ENCODE measurements at places on chromosomes 5 and 9.

DNA sequence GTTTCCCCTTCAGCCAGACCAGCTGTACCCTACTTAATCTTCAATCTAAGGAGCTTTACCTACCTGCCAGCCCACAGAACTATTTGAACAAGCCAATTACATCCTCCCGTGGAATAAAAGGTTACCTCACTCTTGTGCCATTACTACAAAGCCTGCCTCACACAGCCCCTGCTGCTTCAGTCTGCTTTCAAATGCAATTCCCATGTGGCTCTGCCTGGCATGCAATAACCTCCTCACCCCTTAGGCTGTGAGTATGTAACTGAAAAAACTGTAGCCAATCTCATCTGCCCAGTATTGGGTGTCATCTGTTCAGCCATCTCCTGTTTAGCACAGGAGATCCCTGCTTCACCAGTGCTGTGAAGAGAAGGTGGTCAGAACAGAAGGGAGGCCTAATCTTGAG, 6.1 kb upstream of the GCNT1 start:
- no peak for DNase-seq

DNA sequence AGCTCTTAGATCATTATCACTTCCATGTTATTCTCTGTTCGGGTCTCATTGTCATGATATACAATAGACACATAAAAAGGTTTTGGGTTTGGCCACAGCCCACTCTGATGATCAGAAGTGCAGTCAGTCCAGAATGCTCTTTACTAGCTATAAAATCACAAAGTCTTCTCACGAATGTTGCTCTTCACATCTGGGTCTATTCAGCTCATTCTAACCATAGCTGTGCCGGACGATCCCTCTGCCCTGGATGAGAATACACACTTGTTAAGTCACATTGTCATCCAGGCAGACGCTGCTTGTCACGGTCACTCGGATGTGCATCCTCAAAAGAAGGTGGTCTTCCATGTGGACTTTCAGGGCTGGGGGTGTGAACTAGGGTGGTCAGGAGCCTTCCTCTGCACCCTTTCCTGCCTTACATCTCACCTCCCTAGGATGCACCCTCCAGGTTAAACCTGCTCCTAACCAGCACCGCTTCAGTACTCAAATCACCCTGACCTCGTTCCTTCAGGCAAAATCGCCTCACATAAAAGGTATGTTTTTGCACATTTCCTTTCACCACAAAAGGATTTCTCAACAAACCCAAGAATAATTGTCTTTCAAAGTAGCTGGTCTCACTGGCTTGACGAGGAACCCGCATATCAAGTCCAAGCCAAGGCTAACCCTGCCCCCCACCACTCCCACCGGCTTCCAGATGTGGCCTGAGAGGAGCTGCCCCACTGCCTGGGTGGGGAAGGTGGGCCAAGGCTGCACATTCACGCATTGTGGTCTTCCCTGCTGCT, 21.9 kb downstream of the ANKH start:
- no peak for DNase-seq

- peak; percentile 66 for DNase-seq
These were observed 98.0 kb upstream of the OTULINL start for GRCh38 chr5:14483504-14484157.

GRCh38 chr9:87383344-87384150, 114.1 kb upstream of the DAPK1 start:
- DNase-seq: no peak

GRCh38 chr9:118364266-118365106, 660.3 kb downstream of the TLR4 start:
- DNase-seq: no peak

DNA sequence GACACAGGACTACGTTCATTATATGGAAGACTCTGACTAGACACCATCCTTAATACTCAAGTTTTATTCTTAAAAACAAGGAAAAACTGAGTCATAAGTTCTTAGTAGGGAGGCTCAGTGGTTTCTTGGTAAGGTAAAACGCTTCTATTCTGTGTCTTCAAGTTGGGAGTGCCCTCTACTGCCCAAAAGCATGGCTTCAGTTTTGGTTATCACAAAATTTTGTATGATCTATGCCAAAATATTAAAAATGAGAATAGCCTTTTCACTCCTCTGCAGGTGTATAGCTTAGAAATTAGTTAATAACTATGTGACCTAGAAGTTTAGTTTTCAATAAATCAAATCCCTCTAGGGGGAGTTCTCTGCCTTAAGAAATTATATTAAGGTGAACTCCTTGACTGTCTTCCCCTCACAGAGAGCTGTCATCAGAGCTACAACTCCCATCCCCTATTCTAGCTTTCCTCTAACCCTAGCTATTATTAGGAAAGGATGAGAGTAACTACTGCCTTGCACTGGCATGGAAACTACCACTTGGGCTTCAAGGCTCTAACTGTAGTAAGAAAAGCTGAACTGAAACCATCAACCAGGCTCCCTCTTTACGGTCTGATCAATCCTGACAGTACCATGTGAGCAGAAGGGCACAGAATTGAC, 189.7 kb downstream of the GNAQ start:
- DNase-seq: peak; percentile 77

DNA sequence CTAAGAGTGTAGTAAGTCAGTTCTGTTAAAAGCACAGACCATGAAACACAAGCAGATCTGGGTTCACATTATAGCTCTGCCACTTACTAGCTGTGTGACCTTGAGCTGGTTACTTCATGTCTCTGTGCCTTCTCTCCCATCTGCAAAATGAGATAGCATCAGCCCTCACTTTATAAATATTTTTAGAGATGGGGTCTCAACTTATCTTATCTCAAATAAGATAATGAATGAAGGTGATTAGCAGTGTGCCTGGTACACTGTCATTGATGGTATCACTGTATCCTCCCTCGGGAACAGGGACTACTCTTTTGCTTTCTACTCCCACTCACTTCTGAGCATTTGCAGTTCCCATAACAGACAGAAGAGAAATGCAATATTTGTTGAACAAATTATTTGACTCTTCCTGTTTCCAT, 52.4 kb downstream of the GALNT10 start:
- no peak for DNase-seq

DNA sequence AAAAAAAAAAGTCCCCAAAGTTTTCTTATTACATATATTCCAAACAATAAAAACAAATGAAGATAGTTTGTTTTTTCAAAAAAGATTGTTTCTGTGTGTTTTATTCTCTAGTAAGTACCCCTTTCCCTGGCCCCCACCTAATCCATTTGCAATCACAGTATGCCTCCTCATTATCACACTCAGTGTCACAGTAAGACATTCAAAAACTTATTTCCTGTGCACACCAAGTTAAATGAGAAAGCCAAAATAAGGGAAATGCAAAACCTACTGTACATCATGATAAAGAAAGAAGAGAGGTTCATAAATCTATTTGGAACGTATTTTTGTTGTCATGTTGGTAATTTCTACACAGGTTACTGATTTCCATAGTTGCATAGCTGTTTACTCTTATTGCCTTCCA, 62.3 kb downstream of the ST8SIA4 start:
- no peak for DNase-seq

DNA sequence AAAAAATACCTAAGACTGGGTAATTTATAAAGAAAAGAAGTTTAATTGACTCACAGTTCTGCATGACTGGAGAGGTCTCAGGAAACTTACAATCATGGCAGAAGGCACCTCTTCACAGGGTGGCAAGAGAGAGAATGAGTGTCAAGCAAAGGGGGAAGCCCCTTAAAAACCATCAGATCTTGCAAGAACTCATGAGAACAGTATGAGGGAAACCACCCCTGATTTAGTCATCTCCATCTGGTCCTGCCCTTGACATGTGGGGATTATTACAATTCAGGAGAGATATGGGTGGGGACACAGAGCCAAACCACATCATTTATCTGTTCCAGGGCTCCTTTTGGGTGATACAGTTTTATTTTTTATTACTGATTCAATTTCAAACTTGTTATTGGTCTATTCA, 23.2 kb upstream of the ADAMTS16 start:
- no peak for DNase-seq

DNA sequence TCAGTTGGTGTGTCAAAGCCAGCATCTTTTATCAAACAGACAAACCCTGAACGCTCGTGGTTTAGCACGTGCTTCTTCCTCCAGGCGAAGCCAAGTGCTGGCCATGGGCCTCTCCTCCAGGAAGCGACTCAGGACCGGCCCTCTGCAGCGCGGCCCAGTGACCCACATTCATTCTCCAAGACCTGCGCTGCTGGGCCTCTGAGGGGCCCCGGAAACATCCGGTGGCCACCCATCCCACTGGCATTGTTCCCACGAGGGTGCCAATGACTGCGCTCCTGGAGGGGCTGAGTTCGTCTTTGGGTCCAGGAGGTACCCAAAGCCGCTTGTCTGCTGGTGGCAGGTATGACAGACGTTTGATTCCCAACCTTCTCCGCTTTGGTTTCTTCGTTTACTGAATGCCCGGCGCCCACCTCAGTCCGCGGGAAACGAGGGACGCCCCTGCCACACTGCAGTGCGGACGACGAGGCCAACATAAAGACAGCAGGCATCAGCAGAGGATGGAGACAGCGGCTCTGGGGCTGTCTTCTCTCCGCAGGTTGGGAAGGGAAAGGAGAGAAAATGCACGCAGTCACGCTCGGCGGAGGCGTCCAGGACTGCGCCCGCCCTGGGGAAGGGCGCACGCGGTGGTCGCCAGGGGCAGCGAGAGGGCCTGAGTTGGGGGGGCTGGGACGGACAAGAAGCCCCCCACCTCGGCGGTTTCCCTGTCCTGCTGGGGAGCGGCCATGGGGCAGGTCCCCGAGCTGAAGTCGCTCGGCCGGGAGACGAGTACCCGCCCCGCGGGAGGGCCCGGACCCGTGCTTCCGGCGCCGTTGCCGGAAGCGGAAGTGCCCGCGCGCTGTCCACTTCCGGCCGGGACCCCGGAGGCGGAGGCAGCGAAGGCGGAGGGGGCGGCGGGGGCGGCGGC, at the start of gene EXOC3:
Gene EXOC3, plus strand, starts transcription at position 842 of the 904 bp plus-strand sequence. CDS start 3,030 bp downstream, outside the sequence.
- DNase-seq: peak; percentile 76

GRCh38 chr5:33894566-33894965, 2.8 kb upstream of the ADAMTS12 start:
- no peak for DNase-seq

- no peak for DNase-seq
These were observed 185.0 kb downstream of the GAPVD1 start for GRCh38 chr9:125446561-125447094.

DNA sequence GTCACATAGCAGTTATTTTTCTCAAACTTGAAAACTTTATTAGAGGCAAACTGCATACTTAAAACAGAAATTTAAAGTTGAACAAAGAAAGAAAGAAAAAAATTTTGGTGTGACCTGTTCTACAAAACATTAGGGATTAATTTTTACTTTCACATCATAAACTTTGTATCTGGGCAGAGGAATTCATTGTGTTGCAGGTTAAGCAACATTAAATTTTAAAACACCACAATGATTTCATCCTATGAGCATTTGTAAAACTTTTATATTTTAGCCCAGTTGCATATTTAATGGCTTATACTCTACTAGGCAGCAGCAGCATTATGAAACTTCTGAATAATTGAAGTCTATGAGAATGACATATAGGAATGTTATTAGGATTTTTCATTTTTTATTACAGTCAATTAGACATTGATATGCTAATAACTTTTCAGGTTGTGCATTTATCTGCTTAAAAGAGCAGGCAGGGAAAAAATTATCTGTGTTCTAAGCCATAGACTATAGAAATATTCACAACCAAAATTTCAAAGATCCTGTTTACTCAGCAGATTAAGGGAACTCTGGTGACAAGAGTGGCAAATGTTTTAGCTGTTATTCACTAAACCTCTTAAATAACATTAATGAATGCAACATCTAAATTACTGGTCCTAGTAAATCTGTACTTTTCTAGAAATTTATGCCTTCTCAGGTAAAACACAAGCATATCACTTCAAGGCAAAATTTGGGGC, 1088.5 kb upstream of the CDH6 start:
- no peak for DNase-seq

DNA sequence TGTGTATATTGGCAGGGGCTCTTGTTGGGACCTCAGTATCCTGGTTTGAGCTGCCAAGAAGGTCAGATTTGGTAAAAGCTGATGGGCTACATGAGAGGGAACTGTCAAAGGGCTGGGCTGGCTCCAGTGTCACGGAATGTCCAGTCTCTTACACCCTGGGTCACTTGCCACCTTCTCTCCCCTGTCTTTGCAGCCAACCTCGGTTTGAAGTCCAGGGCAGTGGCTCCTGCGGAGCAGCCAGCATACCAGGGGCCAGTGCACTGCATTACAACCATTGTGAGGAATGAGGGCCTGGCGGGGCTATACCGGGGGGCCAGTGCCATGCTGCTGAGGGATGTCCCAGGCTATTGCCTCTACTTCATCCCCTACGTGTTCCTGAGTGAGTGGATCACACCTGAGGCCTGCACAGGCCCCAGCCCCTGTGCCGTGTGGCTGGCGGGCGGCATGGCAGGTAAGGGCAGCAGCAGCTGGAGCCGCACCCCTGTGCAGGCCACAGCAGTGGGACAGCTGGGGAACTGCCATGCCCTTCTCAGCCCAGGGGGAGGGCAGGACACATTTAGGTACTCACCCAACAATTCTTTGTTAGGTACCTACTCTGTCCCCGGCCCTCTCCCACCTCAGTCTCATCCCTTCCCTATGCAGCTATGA, 24.2 kb downstream of the IL9 start:
- no peak for DNase-seq

- no peak for DNase-seq
These were observed 128.6 kb downstream of the PJA2 start for GRCh38 chr5:109281136-109281690.

DNA sequence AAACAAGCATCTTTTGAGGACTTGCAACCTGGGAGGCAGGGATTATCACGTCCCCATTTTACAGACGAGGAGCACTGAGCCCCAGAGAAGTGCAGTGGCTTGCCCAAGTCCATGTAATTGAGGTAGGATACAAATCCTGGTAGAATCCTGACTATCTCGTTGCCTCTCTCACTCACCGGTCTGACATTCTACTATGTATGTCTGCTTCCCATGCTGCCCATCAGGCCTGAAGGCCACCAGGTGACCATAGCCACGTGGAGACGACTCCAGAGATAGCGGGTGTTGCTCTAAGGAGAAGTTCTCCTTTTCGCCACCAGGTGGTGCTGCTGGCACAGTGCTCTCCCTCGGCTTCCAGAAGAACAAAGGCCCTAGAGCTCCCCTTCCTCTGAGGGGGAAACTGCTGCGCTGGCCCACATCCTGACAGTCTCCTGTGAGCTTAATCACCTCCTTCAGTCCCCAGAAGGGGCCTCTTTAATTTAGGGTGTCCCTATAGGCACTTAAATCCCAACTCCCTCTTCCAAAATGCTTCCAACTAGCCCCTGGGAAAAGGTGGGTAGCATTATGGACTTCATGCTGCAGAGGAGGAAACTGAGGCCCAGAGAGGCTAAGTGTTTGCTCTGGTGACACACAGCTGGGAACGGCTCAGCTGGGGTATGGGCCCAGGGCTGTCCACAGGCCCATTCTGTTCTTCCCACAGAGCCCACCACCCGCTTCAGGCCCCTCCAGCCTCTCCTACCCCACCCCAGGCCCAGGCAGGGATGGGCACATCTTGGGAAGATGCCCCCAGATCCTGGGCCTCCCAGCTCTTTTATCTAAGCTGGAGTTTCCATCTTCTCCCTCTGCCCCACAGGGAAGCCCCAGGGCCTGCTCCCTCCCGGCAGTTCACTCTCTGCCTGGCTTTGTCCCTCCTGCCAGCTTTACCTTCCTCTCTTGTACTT, 6.4 kb downstream of the SLC34A1 start:
- peak; percentile 82 for DNase-seq
